Subcutaneous preadipocyte (primary cell): ENCODE measurements at places on chromosomes 3 and 15. TPM values are rescaled to one million over a fixed set of nuclear protein-coding genes. Genes with fewer than 3 reads are reported as not detected.

The FAM107A gene
- total RNA-seq = under 0.01 TPM in 1 of 2 replicates, not detected in the other

The RLBP1 gene
- total RNA-seq = not detected in 2 replicates

The GABRA5 gene
- not detected in 2 replicates for total RNA-seq

The SCG5 gene
- total RNA-seq = 1.4 and 1.8 TPM in 2 replicates

The MORC1 gene
- total RNA-seq = not detected in 2 replicates

The C2CD4A gene
- total RNA-seq = not detected in 2 replicates

The AGTR1 gene
- 2.7 and 7.3 TPM in 2 replicates for total RNA-seq
